SW 1271 (cell line): ENCODE measurements at places on chromosomes 3 and 15.

- DNase-seq: no peak
Observed at GRCh38 chr3:132255041-132255745, 62.0 kb upstream of the ACP3 start.

- DNase-seq: no peak
Observed at GRCh38 chr15:93895976-93896770, 335.2 kb upstream of the MCTP2 start.

DNA sequence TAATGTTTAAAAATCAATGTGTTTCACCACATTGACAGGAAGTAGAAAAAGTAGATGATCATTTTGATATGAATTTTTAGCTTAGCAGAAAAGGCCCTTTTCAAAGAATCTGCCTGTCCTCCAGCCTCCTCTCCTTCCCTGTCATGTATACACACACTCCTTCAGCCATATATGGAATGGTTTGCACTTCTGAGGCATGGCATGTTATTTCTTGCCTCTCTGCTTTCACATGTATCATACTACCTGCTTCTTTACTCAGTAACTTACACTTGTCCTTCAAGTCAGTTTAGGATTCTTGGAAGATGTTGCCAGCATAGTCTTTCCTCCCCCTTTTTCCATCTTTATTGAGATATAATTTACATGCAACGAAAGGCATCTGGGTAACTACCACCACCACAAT is 79.0 kb downstream of the REC114 start:
- no peak for DNase-seq

GRCh38 chr3:187281191-187281714 is 10.3 kb downstream of the MASP1 start:
- no peak for DNase-seq

DNA sequence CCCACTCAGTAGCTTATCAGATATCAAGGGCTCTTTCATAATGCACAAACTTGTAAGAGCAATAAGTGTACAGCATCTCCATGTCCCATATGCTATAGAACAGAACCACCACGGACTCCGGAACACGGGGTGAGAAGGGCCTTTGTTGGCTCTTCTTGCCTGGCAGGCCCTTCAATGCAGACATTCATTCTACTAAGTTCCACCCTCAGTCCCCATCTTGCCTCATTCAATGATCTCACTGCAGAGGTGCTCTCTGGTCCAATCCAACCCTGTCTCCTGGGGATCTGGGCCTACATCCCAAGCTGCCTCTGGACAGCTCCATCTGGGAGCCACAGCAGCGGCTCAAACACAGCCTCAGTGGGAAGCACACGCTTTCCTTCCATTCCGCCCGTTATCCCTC is 16.8 kb downstream of the HACD2 start:
- no peak for DNase-seq

- no peak for DNase-seq
Observed at GRCh38 chr3:151404316-151404715, 19.8 kb upstream of the P2RY12 start.

- no peak for DNase-seq
Observed at GRCh38 chr3:149009732-149010131, 18.4 kb downstream of the GYG1 start.

DNA sequence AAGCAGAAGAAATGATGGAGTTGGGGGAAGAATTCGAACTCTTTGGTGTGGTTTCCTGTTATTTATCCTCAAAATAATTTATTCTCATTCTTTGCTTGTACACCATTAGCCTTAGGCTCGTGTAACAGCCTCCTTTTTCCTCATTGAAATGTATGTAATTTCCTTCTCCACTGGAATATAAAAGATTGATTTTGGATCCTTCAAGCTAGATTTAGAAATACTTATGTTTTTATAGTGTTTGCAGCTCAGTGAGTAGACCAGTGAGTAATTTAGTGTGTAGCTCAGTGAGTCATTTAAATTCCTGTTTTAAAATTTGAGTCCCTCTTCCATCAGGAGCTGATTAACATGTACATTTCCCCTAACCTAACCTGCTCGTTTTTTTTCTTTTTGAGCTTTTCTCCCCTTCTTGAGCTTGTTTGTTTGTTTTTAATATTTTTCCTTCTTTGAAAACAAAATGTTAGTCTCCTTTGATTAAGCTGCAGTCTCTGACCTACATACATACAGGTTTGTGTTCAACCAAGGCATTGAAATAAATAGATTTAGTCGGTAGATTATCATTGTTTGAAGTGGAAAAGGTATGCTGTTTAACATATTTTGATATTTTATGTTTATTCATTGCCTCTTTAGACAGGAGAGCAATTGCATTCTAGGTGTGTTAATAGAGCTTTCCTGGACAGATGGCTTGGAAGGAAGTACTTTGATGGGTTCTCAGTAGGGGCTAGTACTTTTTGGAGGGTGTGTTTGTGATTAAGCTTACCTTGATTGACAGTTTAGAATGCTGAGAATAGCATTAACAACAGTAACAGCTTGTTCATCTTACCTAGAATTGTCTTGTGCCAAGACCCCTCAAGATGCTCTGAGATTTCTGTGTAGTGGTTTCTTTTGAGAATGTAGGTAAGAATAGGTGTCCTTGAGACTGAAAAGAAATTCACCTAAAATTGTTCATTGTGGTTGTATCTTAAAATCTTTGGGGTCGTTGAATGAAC is 5.9 kb downstream of the USP3 start:
- no peak for DNase-seq

DNA sequence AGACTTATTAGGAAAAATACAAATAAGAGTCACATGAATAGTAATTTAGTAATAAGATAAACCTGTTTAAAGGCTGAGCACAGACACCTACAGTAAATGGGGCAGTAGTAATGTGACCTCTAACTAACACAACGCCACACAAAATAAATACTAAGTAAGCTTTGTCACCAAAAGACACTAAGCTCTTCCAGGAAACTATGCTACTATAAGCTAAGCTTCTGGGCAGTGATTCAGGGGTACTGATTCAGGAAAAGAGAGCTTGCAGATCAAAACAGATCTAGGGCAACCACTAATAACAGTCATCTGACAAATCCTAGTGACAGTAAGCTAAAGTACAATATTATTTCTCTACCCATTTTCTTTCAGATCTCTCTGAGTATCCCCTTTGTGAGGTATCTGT is 68.8 kb downstream of the PLOD2 start:
- DNase-seq: no peak

GRCh38 chr3:29347412-29347811 is 66.5 kb downstream of the RBMS3 start:
- no peak for DNase-seq

DNA sequence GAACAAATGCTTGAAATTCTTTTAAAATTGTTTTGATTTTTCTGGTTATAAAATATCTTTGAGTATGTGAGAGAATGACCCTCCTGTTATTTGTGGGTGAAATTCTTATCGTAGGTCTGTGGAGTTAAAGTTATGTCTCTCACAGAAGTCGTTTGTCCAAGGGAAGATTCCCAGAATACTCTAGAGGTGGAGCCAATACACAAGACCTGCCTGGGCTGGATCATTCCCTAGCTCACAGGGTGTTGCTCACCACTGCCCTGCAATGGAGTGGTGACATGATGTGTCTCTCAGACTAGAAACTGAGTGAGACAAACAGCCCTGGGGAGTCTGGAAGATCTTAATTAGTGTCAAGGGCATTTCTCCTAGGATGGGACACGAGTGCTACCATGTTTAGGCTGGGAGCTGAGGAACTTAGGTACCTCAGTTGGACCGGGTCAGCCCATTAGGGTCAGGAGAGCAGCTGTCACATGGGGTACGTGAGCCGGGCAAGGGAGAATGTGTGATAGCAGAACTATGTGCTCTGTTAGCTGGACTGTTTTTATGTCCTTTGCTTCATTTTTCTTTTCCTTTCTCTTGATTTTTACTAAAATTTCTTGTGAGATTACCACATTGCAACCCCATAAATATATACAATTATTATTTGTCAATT is 53.6 kb upstream of the MYO5C start:
- DNase-seq: no peak

DNA sequence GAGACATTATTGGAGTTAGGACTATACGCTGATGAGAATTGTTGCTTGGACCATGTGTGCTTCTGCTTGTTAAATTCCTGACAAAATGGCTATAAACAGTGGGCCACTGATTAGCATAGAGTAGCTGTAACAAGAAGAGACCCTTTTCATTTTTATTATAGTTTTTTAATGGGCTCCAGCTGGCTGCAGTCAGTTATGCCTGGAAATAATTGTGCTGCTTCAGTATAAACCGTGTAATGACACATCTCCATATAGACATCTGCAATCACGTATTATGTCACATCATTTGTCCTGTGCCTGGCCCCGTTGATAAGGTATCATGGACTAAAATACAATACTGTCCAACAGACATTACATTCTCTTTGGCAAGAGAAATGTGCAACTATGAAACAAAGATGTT is 50.9 kb downstream of the ARPP21 start:
- DNase-seq: no peak

- no peak for DNase-seq
Observed at GRCh38 chr3:181253796-181254195, 264.3 kb upstream of the DNAJC19 start.

DNA sequence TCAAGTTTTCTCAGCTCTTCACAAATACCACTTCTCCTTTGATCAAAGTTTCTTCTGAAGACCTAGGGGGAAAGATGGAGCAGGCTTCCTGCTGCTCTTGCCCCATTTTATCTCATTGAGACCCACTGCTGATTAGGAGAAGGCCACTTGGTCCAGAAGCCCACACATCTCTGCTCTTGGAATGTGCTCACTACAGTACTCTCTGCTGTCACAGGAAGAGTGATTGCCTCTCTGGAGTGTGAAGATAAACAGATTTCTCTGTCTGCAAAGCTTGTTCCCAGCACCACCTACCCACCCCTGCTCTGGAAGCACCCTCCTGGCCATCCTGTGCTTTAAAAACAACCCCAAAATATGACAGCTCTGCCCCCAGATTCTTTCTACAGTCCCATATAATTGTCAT is 41.3 kb upstream of the PRTG start:
- no peak for DNase-seq

DNA sequence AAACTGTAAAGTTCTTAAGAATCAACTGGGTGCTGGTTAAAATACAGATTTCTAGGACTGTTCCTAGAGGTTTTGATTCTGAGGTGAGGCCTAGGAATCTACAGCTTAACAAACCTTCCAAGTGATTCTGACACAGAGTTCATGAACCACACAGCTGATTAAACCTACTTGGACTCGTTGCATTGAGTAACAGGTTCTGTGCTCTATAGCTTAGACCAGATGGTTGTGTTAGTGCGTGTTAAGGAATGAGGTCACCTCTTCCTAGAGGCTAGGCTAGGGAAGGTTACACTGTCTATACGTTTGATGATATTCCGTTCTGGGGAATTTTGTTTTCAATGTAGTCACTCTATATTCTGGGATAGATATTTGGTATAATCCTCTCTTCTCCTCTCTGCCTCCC is 21.9 kb downstream of the EID1 start:
- no peak for DNase-seq

DNA sequence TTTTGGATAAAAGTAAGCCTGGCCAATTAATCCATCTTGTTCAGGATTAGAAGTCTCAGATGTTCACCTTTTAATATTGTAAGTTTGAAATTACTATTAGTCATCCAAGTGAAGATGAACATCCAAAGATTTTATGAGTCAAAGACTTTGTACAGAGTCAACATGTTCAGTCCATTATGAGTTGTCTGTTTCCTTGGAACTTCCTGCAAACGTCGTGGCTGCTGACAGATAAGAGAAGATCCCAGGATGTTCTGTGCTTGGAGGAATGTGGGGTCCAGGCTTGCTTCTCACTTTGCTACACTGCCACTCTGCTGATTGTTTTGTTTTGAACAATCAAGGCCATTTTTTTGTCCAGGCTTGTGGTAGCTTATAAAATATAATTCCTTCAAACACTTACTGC is 74.3 kb upstream of the SLCO2A1 start:
- no peak for DNase-seq

DNA sequence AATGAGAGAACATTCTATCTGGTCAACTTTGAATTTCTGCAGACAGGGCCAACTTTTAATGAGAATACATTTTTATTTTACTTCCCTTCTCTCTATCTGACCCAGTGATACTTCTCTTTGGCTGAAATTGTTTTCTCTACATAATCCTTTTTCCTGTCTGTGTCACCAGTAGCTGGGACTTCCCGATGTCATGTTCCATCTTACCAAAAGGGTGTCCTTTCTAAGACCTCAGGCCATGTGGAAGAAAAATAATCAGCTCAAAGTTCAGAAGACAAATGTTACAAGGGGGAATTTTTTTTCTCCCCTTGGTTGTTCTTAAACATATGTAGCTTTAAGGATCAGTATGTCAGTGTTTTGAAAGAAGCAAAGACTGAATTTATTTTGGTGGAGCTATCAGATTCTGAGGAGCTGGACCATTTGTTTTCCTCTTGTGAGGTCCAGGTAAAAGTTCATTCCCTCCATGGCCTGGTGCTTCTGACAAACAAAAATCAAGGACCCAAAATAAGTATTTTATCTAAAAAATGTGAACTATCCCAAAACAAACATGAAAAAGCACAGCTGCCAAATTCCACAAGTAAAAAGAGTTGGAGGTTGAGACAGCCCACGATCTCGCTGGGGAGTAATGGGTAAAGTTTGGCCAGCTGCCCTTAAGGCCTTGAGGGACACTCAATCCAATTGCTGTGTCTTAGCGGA is 859.4 kb upstream of the NR2F2 start:
- no peak for DNase-seq

GRCh38 chr3:173354124-173354523 is 43.4 kb upstream of the NLGN1 start:
- no peak for DNase-seq
